Forelimb muscle (tissue), 1 donor: ENCODE measurements at places on chromosomes 6 and 20. TPM values are rescaled to one million over a fixed set of nuclear protein-coding genes. Genes with fewer than 3 reads are reported as not detected.

GRCh38 chr6:43954311-43955131, 172.7 kb downstream of the MRPL14 start:
- DNase-seq: no peak

DNA sequence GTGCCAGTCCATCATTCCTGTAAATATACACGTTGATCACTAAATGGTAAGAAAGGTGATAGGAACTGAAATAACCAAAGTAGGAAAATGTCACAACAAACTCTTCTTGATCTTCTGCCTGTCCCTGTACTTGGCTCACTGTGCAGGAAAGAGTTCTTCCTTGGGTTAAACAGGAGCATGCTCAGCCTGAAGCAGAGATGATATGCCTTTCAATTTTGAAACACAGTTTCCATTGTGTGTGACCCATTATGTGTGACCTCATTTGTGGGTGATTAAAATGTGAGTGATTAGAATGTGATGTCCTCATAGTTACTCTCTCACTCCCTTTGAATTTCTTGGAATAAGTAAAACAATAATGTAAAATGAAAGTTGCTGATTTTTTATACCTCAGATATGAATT, 427.2 kb upstream of the AGPAT4 start:
- no peak for DNase-seq

GRCh38 chr6:89925826-89926225, 31.6 kb downstream of the GJA10 start:
- DNase-seq: no peak

- DNase-seq: no peak
Measured at GRCh38 chr6:11418290-11418905, 119.2 kb upstream of the TMEM170B start.

Gene TUBB2B
- polyA plus RNA-seq: 60.2 TPM

Gene SUMO4
- polyA plus RNA-seq: 0.53 TPM

DNA sequence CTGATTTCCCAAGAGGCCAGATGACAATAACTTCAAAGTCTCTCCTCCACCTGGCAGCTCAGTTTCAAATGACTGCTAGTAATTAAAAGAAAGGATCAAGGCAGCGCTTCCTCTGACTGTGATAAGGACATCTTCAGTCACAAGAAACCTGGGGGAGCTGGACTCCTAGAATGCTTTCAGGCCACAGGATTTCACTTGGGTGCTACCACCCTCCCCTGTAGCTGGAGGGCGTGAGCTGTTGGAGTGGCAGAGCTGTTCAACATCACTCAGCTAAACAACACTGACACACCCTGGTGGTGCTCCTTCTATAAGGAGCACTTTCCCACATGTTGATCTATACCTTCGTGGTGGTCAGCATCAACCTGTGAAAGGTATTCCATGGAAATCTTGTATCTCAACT, 2.2 kb upstream of the CNR1 start:
- DNase-seq: no peak

DNA sequence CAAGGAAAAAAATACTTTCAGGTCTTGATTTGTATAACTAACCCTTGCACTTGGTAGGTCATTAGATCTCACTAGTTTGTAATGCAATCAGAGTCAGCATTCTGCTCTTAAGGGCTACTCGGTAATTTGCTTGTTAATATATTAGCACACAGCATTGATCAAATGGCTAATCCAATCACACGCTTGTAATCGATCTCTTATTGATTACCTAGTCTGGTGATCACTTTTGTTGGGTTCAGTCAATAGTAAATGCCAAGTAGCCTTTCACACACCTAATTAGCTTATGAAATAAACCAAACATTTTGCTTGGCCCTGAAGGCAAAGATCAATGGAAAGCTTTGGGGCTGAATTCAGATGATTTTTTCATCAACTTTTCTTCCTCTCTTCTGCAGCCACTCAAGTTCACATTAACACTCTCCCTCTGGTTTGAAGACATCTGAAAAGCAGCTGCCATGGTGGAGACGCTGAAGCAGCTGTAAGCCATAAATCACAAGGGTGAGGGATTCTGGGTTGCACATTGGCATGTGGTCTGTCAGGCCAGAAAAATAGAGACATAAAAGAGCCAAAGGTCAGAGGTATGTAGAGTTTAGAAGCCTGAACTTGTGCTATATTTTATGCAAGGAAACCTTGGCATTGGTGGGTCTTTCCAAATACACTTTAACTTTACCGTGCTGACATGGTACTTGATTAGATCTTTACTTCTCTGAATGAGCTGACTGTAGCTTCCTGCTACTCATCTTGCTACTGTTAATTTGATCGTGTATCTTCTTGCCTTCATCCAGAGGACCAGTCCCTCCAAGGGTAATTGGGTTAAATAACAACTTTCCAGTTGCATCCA, 234.4 kb downstream of the SIM1 start:
- no peak for DNase-seq

DNA sequence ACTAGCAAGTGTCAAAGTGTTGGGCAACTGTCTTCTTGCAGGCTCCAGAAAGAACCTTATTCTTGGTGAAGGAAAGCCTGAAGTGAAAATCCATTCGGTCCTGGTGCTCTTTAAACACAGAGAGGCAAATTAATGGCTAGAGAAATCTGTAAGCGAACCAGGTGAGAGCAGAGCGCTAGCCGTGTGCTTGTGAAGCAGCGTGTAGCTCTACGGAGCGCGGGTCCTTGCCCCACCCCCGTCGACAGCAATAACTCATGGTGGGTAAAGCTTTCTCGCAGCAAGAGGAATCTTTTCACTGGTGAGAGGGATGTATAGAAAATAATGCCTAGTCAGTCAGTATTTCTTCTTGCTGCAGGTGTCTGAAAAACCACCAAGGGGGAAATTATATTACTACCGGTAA, 37.0 kb upstream of the EMILIN3 start:
- DNase-seq: no peak
